CD4-positive, alpha-beta T cell (primary cell): ENCODE measurements at places on chromosomes 3 and 15.

DNA sequence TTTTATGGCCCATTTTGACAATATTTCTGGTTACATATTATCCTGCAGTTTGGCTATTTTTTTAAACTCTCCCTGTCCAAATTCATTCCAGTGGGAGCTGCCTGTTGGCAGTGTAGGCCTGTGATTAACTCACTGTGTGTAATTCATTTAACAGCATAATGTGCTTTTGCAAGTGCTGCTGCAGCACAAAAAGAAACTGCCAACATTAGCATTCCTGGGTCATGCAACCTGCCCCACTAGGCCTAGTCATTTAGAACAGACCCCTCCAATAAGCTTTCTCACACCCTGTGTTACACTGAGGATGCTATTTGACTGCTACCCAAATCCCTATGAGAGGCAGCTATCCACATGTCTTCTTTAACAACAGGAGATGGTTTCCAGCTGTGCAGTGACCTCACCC, 251.2 kb upstream of the UBE2E2 start:
- H3K36me3 ChIP-seq = no peaks in the 10 kb centered on the region
- no peak for DNase-seq
- no peak overlapping the region for H3K4me3 ChIP-seq
- H3K27me3 ChIP-seq = no peaks in the 10 kb centered on the region
- H3K4me1 ChIP-seq = no peaks in the 10 kb centered on the region

GRCh38 chr3:193853511-193854219, 260.7 kb downstream of the OPA1 start:
- DNase-seq = no peak
- H3K4me1 ChIP-seq = no peaks in the 10 kb centered on the region
- H3K27me3 ChIP-seq = no peaks in the 10 kb centered on the region

GRCh38 chr15:71079208-71080044, 35.8 kb upstream of the THSD4 start:
- H3K4me1 ChIP-seq = no peaks in the 10 kb centered on the region
- H3K4me3 ChIP-seq = no peak overlapping the region
- no peak for DNase-seq

DNA sequence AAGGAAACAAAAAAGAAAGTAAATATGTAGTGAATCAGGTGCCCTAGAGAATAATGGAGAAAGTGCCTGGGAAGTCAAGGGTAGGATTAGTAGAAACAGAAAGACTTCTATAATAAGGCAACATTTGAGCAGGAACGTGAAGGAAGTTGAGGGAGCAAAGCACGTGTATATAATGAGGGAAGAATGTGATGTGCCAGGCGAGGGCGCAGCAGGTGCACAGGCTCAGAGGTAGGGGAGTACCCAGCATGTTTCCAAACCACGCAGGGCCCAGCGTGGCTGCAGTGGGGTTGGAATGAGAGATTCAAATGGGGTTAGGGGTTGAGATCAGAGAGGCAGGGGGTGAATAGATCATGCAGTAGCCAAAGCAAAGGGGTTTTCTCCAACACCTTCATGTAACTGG, 91.9 kb upstream of the VGLL4 start:
- H3K4me3 ChIP-seq = no peak overlapping the region
- DNase-seq = no peak
- no peaks in the 10 kb centered on the region for H3K36me3 ChIP-seq
- H3K27ac ChIP-seq = no peak overlapping the region
- no peaks in the 10 kb centered on the region for H3K4me1 ChIP-seq
- no peaks in the 10 kb centered on the region for H3K27me3 ChIP-seq

DNA sequence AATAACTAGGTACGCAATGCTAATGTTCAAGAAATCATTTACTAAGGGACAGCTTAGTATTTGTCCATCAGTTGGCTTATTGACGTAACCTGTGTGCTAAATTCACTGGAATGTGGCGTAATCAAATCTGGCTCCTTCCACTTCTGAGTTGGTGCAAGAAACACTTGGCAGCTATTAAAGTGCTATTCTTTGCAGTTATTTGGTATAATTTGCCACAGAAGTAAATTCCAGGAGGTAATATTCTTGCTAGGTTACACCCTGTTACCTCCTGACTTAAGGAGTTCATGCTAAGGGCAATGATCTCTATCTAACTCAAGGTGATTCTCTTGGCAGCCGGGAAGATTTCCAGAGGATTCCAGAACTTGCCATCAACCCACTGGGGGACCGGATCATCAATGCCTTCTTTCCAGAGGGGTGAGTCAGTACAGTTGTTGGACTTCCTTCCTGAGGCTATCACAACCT, 25.5 kb downstream of the CHP1 start:
- H3K27ac ChIP-seq = no peak overlapping the region
- H3K36me3 ChIP-seq = peaks cover 28% of the 10 kb centered on the region
- H3K4me1 ChIP-seq = no peaks in the 10 kb centered on the region
- no peak overlapping the region for H3K4me3 ChIP-seq
- H3K27me3 ChIP-seq = no peaks in the 10 kb centered on the region

- no peaks in the 10 kb centered on the region for H3K4me1 ChIP-seq
- H3K27ac ChIP-seq = no peak overlapping the region
- DNase-seq = no peak
- H3K36me3 ChIP-seq = no peaks in the 10 kb centered on the region
- H3K27me3 ChIP-seq = no peaks in the 10 kb centered on the region
Observed at GRCh38 chr15:35043373-35044095, 41.6 kb downstream of the NANOGP8 start.

- H3K4me1 ChIP-seq = no peaks in the 10 kb centered on the region
- no peaks in the 10 kb centered on the region for H3K36me3 ChIP-seq
- no peak overlapping the region for H3K27ac ChIP-seq
- H3K4me3 ChIP-seq = no peak overlapping the region
Observed at GRCh38 chr3:120177707-120178306, 83.6 kb upstream of the GSK3B start.

DNA sequence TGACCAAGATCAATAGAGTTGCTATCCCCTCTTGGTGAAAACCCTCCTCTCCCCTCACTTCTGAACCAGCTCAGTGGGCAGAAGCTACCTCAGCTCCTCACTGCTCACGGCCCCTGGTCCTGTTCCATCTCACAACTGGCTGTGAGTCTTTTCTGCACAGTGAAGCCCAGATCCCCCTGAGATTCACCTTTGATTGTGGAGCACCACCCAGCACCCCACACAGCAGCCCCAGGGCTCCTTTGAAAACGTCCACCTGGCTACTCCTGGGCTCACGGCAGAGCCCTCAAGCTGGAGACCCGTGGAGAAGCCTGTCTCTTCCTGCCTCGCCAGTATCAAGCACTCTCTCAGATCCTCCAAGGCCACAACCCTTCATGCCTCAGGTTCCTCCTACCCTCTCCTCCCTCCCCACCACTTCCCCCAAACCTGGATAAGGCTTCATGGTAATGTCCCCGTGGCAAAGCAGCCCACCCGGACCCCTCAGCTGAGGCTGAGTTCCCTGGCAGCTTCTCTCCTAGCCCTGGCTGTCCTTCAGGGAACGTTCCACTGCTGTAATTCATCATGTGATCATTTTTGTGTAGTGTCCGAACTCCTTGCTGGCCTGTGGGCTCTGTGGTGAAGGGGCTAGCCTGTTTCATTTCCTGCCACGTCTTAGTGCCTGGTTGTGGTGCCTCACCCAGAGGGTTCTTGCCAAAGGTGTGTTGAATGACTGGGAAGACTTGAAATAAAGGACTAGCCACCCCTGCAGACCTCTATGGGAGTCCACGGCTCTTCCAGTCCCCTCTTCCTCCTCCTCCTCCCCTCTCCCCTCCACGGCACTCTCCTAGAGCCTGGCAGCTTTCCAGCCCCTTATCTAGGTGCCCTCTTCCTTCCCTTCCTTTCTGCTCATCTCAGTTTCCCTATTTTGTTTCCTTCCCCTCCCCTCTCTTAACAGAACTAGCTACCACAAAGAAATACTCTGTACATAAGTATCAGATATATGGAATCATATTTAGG, 44.5 kb downstream of the KY start:
- H3K27ac ChIP-seq = no peak overlapping the region
- peaks cover 3% of the 10 kb centered on the region for H3K27me3 ChIP-seq
- H3K4me1 ChIP-seq = no peaks in the 10 kb centered on the region
- DNase-seq = no peak

DNA sequence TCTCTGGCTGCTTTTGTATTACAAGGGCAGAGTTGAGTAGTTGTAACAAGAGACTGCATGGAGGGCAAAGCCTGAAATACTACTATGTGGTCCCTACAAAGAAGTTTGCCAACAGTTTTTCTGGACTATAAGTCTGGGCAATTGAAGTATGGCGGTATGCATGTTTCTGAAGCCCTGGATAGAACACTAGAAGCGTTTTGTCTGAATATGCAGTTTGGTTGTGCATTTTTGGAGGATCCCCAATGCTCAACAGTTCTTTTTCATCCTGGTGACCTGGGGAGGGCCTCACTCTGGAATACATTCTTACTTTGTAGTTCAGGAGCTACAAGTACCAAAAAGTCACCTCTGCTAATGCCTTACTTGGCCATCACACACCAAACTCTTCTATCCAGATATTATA, 29.6 kb downstream of the SH3GL3 start:
- H3K4me3 ChIP-seq = no peak overlapping the region
- H3K36me3 ChIP-seq = no peaks in the 10 kb centered on the region
- H3K4me1 ChIP-seq = no peaks in the 10 kb centered on the region
- DNase-seq = no peak
- no peak overlapping the region for H3K27ac ChIP-seq

DNA sequence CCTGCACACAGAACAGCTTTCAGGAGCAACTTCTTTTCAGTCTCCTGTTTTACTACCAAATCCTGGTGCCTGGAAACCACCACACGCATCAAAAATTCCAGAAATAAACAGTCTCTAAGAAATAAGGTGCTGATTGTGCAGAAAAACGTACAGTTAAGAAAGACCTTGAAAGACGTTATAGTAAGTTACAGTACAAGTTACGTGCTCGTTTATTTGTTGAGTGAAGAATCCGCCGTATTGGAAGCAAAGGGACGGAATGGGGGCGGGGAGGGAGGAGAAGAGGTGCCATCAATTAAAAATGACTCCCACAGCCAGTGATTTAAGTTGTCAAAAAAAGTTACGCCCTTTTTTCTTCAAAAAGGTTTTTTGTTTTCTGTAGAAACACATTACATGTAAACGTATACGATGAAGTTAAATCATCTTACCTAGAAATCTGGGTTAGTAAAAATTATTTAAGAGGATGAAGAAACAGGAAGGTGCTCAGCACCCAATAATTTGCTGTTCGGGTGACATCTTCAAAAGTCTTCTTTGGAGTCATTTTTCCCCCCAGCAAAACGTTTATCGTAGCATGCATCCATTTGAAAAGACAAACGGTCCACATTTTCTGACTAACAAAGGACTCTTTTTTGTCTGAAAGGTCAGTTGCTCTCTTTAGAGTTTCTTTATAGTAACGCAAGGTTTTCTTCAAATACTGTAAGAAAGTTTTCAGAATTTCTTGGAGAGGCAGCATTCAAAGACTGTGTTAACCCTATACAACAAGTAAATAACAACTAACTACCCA, 782 bp upstream of the UACA start:
- DNase-seq = no peak
- H3K4me1 ChIP-seq = peaks cover 19% of the 10 kb centered on the region
- H3K27me3 ChIP-seq = peaks cover 56% of the 10 kb centered on the region
- H3K4me3 ChIP-seq = peak overlapping the region; percentile 55

DNA sequence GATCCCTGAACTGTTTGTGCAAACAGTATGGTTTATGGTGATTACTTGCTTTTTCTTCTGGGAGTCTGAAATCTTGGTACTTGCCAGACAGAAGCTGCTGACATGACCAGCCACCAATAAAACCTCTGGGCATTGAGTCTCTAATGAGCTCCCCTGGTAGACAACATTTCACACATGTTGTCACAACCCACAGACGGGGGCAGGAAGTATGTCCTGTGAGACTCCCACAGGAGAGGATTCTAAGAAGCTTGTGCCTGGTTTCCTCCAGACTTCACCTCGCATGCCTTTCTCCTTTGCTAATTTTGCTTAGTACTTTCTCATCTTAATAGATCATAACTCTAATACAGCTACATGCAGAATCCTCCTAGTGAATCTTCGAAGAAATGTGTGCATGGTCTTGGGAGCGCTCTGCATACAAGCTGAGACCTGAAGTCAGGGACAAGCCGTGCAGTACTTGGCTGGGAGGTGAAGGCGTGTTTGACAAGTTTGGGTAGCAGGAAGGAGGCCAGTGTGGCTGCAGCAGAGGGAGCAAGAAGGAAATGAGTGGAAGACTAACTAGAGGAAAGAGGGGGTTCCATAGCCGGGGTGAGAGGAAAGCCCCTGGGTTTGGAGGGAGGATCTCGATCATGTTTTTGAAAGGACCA, 49.0 kb downstream of the B3GNT5 start:
- no peak for DNase-seq
- no peak overlapping the region for H3K4me3 ChIP-seq
- no peaks in the 10 kb centered on the region for H3K27me3 ChIP-seq
- H3K36me3 ChIP-seq = no peaks in the 10 kb centered on the region
- H3K4me1 ChIP-seq = no peaks in the 10 kb centered on the region
- H3K27ac ChIP-seq = no peak overlapping the region

DNA sequence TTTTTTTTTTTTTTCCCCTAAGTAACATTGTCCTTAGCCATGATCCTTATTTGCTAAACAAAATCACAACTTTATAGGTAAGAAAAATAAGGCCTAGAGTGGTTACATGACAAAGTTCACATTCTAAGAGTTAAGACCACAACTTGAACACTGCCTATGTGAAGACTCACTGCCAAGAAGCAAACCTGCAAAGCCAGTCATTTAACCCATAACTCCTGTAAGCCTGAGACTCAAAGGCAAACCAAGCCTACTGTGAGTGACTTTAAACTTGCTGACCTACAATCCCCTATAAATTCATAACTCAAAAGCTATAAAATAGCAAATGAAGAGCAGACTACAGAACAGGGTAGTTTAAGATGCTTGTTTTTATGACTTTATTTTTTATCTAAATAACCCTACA, 12.9 kb upstream of the ANKRD28 start:
- DNase-seq = no peak
- H3K27me3 ChIP-seq = no peaks in the 10 kb centered on the region
- no peak overlapping the region for H3K4me3 ChIP-seq

DNA sequence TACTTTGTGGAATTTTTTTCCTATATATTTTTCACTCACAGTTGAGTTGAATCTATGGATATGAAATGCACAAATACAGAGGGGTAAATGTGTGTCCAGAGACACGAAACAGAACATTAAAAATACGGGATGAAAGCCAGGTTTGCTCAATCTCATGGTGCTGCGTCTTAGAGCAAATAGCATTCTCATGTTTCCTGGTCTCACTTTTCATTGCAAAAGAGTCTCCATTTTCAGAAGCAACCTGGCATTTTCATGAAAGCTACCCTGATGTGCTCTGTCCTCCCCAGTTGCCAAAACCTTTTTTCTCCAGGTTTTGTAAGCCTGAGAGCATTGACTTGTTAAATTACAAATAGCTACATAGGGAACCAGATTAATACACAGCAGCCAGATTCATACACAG, 49.5 kb upstream of the MBNL1 start:
- no peak for DNase-seq
- H3K27me3 ChIP-seq = no peaks in the 10 kb centered on the region
- H3K4me1 ChIP-seq = peaks cover 14% of the 10 kb centered on the region
- H3K4me3 ChIP-seq = no peak overlapping the region

- DNase-seq = no peak
- H3K36me3 ChIP-seq = no peaks in the 10 kb centered on the region
- no peaks in the 10 kb centered on the region for H3K4me1 ChIP-seq
- H3K4me3 ChIP-seq = no peak overlapping the region
- no peaks in the 10 kb centered on the region for H3K27me3 ChIP-seq
- H3K27ac ChIP-seq = no peak overlapping the region
Observed at GRCh38 chr3:8385848-8386620, 115.6 kb upstream of the LMCD1 start.
